Hematopoietic multipotent progenitor cell treated with erythropoietin and hydrocortisone succinate and interleukin-3 and kit ligand, for 15 days (in vitro differentiated cells): ENCODE measurements at places on chromosomes 1 and 21.

DNA sequence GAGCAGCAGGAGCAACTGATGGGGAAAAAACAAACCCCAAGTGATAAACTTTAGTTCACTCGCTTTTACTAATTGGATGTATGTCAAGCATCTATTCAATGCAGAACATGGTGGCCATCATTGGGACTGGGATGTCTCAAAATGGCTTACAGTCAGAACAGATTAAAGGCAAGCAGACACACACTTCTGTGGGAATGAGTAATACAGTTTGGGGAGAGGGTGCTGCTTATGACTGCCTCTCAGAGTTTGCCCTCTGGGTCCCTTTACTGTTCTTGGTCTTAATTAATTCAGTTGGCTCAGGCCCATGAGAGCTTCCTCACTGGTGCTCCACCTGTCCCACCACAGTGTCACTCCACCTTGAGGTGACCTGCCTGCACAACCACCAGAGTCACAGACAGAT is 119.5 kb downstream of the TBX19 start:
- no peak for DNase-seq

DNA sequence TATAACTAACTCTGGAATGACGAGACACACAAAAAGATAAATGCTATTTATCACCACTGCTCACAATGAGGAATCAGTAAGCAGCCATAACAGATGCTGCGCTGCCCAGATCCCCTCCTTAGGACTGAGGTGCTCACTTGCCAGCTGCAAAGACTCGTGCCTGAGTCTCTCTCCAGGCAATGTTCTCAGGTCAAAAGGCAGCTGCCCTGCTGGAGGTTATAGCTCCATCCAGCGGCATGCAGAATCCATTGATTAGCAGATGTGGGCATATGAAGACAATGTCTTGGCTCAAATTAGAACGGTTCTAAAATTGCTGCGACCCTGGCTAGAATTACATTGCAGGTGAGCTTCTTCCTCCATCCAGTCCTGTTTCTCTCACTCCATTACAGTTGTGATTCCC is 328.2 kb upstream of the CHRM3 start:
- DNase-seq: no peak

GRCh38 chr21:37668462-37669239 is 247.6 kb downstream of the KCNJ6 start:
- DNase-seq: no peak

- no peak for DNase-seq
Observed at GRCh38 chr1:66739401-66740157, 12.7 kb upstream of the DYNLT5 start.

DNA sequence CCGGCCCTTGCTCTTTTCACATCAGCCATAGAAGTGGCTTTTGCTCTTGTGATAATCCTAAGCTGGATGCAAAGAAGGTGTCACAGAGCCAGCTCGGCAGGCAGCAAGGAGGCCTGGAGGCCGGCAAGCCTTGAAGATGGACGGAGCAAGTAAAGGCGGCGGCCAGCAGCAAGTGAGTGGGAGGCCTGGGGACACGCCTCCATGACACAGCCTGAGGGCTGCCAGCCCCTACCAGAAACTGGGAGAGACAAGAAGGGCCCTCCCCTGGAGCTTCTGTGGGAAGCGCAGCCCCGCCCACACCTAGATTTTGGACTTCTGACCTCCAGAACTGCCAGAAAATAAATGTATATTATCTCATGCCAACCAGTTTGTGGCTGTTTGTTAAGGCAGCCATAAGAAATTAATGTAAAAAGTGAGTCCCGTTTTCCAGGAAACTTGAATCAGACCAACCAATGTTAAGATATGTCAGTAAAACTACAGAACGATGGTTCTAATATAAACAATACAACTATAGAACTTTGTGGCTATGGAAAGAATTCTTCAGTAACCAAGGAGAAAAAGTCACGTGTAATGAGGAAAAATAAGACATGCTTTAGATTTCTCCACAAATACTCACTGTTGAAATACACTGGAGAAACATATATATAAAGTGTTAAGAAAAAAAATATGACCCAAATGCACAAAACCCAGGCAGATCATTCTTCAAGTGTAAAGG is 49.9 kb downstream of the BACE2 start:
- DNase-seq: no peak

GRCh38 chr21:15414057-15414456 is 315.7 kb upstream of the USP25 start:
- DNase-seq: no peak

GRCh38 chr1:178180405-178180804 is 86.5 kb downstream of the RASAL2 start:
- DNase-seq: no peak

DNA sequence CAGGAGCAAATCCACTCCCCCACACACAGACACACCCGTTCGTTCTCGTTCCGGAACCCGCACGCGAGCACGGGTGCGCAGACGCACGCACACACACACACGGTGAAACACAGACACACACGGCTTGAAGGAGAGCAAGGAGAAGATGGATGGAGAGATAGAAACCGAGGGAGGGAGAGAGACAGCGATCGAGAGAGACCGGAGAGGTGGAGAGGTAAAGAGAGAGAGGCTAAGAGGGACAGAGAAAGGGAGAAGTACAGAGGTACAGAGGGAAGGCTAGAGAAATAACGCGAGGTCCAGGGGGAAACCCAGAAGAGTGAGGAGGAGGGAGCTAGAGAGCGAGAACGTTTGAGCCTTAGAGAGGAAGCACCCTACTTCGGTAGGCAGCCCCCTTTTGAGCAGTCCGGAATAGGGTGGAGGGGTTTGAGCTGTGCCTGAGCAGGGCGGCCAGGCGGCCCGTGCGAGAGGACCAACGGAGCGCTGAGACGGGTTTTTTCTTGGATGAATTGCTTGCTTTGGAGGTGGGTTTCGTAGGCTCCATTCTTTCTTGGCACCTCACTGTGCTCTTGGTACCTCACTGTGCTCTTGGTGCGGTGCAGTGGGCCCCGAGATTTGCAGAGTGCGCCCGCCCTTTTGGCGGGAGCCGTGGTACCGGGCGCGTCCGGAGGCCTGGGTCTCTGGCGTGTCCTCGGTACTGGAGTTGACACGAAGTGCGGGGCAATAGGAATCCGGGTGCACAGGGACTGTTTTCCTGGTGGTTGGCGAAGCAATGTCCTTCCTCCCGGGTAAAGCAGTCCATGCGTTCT is 88.4 kb upstream of the RHOU start:
- no peak for DNase-seq
